Astrocyte of the hippocampus (primary cell): ENCODE measurements at places on chromosomes 12 and 14.

DNA sequence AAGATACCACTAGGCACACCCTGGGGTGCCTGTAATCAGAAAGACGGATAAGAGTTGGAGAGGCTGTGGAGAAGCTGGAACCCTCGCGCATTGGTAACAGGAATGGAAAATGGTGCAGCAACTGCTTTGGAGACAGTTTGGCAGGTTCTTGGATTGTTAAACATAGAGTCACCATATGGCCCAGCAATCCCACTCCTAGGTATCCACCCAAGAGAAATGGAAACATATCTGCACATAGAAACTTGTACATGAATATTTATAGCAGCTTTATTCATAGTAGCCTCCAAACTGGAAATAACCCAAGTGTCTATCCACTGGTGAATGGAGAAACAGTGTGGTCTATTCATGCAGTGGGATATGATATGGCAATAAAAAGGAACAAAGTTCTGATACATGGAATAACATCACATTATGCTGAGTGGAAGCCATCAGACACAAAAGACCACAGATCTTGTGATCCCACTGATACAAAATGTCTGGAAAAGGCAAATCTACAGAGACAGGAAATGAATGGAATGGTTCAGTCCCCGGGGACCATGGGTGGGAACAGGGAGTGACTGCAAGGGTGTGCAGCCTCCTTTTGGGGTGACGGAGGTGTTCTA is 45.4 kb downstream of the JAG2 start:
- no peak for DNase-seq

DNA sequence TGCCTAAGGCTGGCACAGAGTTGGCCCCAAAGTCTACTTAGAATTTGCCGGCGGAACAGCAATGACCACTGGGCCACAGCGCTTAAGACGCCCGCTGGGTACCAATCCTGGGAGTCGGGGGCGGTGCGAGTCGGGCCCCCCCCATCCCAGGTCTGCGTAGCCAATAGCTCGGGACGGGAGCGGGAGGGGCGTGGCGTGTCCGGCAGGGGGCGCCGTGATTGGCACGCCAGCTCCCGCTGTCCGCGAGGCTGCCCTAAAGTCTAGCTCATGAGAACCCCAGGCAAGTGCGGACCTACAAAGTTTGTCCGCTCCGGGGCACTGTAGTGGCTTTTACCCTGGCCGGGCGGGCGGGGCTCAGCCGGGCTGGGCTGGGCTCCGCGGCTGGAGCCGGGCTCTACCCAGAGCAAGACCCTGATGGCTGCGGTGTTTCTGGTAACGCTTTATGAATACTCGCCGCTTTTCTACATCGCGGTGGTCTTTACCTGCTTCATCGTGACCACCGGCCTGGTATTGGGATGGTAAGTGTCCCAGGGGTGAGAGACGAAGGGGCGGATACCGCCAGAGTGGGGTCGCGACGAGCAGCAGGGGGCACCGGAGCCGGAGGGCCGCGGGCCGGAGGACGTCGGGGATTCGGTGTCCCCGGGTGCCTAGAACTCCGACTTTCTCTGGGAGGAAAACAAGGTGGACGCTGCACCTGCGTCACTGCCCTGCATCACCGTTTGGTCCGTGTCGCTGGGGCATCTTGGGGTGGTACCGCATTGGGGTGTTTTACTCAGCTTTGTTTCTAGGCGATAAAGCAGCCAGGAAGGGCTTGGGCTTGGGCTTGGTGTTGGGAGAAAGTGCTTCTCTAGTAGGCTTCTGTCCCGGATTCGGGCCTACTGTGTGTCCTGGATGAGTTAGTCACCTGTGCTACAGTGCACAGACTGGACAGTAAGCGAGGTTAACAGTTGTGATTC is at the start of gene CGRRF1:
Gene CGRRF1 (plus strand): TSS at position 361 of the 956 bp plus-strand sequence. CDS start 54 bp downstream, at position 415.
- DNase-seq, result peak; percentile 100

GRCh38 chr12:47377414-47378221 is 297.9 kb upstream of the AMIGO2 start:
- DNase-seq, result peak; percentile 95

- DNase-seq, result peak; percentile 89
Observed at GRCh38 chr12:27627123-27627852, 69.0 kb upstream of the REP15 start.

DNA sequence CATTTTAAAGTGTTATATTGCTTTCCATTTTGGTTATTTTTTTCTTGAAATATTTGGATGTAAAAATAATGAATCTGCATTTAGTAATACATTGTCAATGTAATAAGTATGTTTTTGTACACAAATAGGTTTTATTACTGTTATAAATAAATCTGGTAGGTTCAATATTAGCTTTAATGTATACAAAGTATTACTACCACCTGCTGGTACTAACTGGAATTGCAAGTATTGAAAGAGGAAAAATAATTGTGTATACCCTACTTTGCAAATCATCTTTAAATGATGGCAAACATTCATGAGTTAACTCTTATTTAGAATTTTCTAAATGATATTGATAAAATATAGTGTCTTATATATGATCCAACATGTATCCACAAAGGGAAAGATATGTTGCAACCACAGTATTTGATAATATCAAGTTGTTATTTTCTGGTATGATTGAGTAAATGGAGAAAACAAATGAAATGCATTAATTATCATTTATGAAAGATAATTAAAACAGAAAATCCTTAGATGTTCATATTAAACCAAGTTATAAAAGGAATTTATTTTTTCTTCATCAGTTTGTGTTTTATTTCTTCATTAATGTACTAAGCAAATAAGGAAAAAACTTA is 3.2 kb downstream of the OR4K2 start:
- DNase-seq, result no peak

GRCh38 chr12:51851413-51852124 is 3.1 kb upstream of the FIGNL2 start:
- DNase-seq, result no peak

DNA sequence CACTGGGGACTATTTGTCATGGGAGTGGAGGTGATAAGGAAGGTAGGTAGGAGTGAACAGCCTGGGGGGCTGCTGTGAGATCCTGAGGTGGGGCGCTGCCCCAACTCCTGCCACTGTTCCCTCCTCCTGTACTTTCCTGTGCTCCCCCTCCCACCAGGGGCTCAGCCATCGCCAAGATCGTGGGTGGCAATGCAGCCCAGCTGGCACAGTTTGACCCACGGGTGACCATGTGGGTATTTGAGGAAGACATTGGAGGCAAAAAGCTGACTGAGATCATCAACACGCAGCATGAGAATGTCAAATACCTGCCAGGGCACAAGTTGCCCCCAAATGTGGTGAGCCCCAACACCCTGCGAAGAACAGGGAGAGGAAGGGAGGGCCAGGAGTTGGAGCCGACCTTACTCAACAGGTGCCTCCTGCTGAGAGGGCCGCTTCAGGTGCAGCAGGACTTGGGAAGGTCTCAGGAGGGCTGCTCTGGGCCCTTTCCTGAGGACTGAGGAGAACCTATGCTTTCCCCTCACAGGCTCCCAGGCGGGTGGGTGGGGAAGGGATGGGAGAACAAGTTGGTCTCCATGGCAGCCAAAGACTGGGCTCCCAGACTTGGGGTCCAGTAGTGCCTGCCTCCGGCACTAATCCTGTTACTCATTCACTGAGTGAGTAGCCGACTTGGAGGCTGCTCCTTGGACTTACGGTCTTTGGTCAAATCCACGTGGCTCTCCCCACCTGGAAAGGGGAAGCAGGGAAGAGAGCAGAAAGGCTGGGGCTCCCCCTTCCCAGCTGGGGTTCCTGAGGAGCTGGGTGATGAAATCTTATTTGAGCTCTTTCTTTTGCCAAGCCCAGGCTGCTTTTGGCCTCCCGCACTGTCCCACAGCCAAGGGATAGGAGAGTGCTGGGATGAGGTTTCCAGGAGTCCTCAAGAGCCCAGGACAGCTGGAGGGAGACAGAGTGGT is 884 bp downstream of the GPD1 start:
- DNase-seq, result no peak

DNA sequence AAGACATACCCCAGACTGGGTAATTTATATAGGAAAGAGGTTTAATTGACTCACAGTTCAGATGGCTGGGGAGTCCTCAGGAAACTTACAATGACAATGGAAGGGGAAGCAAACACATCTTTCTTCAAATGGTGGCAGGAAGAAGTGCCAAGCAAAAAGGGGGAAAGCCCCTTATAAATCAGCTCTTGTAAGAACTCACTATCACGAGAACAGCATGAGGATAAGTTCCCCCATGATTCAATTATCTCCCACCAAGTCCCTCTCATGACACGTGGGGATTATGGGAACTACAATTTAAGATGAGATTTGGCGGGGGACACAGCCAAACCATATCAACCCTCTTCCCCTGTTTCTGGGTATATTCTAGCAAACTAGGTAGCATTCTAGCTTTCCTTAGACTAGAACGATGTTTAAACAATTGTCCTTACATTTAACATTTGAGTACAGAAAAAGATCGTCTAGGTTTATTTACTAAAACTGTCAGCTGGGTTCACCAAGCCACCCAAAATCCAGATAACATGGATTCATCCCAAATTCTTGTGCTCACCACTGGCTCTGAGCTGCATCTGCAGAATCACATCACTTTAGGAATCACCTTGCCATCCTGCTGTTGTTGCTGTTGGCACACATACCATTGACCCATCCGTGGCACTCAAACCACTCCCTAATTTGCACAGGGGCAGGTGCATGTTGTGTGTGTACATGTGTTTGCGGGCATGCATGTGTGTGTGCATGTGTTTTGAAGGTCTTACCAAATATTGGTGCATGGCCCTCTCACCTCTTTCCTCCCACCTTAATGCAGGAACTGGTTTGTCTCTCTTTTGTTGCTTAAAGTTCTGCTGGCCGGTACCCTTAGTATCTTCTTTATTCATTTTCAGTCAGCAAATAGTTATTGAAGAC is 36.4 kb upstream of the VASH1 start:
- no peak for DNase-seq

DNA sequence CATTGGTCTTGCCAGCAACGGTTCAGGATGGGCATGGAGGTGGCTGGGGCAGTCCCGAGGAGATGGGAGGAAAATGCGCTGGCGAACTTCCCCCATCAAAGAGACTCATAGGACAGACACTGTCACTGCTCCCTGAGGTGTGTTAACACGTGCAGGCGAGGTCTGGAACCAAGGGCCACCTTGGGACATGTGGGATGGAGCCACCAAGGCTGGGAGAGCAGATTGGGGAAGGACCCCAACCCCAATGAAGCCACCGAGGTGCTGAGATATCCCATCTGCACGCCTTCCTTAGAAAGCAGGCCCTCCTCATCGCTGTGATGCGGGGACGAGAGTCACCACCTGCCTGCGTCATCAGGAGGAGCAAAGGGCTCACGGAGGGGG is 16.9 kb upstream of the BEGAIN start:
- no peak for DNase-seq
